ENCODE measurements at places on chromosomes 5 and 9. TPM values are rescaled to one million over a fixed set of nuclear protein-coding genes. Genes with fewer than 3 reads are reported as not detected.

CTSL gene
- 60.2 TPM for total RNA-seq

IFNA21 gene
- total RNA-seq: not detected

PTPN3 gene
- total RNA-seq: 19.5 TPM

PCDH12 gene
- 2.9 TPM for total RNA-seq

SH3TC2 gene
- total RNA-seq: 8.6 TPM

FBP2 gene
- total RNA-seq: 3.1 TPM

- no peak overlapping the region for H3K27ac ChIP-seq
- H3K36me3 ChIP-seq: no peaks in the 10 kb centered on the region
- H3K4me1 ChIP-seq: peaks cover 19% of the 10 kb centered on the region
- DNase-seq: no peak
- no peak overlapping the region for H3K4me3 ChIP-seq
These were observed 11.2 kb upstream of the OLFM1 start for GRCh38 chr9:135076143-135076875.

GRCh38 chr9:98738741-98739140 is 30.0 kb upstream of the GABBR2 start:
- no peak overlapping the region for H3K27ac ChIP-seq
- no peaks in the 10 kb centered on the region for H3K4me1 ChIP-seq

GRCh38 chr5:50501491-50502228 is 60.6 kb upstream of the EMB start:
- H3K4me1 ChIP-seq: no peaks in the 10 kb centered on the region
- H3K4me3 ChIP-seq: no peak overlapping the region
- H3K27me3 ChIP-seq: no peaks in the 10 kb centered on the region
- DNase-seq: no peak
- no peaks in the 10 kb centered on the region for H3K36me3 ChIP-seq

- no peaks in the 10 kb centered on the region for H3K36me3 ChIP-seq
- H3K4me1 ChIP-seq: peaks cover 7% of the 10 kb centered on the region
These were observed 35.6 kb downstream of the NIM1K start for GRCh38 chr5:43227655-43228054.

DNA sequence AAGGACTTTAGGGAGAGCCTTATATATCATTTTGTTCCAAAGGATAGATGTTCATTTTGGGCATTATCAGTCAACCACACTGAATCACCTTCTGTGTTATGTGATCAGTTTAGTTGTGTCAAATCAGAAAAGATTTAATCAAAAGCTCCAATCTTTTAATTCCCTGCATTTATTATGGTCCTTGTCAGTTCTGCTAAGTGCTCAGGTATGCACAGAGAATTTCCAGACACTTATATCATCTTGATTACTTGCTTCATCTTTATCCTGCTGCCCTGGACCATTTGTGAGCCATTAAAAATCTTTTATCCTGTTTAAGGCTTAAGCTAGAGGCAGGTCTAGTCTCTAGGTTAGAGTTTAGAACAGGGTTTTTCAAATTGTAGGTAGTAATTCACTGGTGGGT is 179.1 kb downstream of the CWC27 start:
- no peak overlapping the region for H3K4me3 ChIP-seq
- no peaks in the 10 kb centered on the region for H3K36me3 ChIP-seq
- H3K27ac ChIP-seq: no peak overlapping the region
- H3K27me3 ChIP-seq: no peaks in the 10 kb centered on the region
- H3K4me1 ChIP-seq: peaks cover 7% of the 10 kb centered on the region

DNA sequence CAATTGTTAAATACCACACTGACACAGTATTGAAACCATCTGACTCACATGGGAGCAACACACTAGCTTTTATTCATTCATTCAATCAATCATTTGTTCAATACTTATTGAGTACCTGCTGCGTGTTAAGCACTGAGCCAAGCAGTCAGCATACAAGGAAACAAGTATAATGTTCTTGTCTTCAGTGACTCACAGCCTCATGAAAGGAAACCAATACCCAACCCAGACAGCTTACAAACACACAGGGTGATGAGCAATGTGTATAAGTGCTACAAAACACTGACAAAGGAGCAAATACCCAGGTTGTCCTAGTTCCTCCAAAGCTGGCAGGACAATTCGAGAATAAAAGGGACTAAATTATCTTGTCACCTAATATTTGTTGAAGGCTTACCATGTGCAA is 67.6 kb upstream of the RASEF start:
- H3K36me3 ChIP-seq: no peaks in the 10 kb centered on the region

DNA sequence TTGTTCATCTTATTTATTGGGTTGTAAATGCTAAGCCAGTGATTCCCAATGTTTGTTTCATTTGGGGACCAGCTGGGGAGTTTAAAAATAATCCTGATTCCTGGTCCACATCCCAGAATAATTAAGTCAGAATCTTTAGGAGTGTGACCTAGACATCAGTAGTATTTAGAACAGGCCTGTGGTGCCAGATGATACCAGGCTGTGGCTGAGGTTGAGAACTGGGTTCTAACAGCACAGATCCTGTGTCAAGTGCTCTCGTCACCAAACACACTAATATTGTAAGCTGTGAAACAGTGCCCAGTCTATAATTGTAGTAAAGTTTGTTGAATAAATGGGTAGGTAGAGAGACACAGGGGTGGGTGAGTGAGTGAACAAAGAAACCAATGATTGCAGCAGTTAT is 172.1 kb upstream of the PPP1R2B start:
- H3K27ac ChIP-seq: no peak overlapping the region
- no peaks in the 10 kb centered on the region for H3K4me1 ChIP-seq
- H3K27me3 ChIP-seq: no peaks in the 10 kb centered on the region
- H3K36me3 ChIP-seq: no peaks in the 10 kb centered on the region

DNA sequence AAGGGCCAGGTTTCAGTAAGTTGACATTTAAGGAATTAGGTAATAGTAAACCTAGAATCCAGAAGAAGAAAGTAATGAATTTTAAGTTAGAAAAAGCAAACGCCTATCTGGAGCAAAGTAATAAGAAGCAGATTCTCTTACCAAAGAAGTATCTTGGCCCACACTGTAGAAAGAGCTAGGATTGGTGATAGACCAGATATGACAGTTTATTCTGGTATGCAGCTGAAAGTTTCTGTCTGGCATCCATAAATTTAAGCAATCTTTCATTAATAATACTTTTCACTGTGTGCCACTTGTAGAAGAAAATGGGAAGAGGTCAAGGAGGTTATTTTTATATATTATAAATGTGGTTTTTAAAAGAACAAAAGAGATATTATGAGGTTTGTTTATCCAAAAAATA is 3.0 kb downstream of the RECK start:
- H3K4me3 ChIP-seq: no peak overlapping the region
- no peaks in the 10 kb centered on the region for H3K27me3 ChIP-seq
- H3K36me3 ChIP-seq: no peaks in the 10 kb centered on the region
- no peak for DNase-seq
- peaks cover 14% of the 10 kb centered on the region for H3K4me1 ChIP-seq

- H3K27me3 ChIP-seq: no peaks in the 10 kb centered on the region
- no peak for DNase-seq
- peaks cover 37% of the 10 kb centered on the region for H3K4me1 ChIP-seq
- peak overlapping the region; percentile 97 for H3K27ac ChIP-seq
- H3K36me3 ChIP-seq: no peaks in the 10 kb centered on the region
These were observed 1.3 kb upstream of the IQGAP2 start for GRCh38 chr5:76401801-76402250.

GRCh38 chr9:78004478-78005229 is 27.0 kb downstream of the GNAQ start:
- peak; percentile 25 for DNase-seq
- H3K27ac ChIP-seq: peak overlapping the region; percentile 16
- no peaks in the 10 kb centered on the region for H3K27me3 ChIP-seq
- H3K4me3 ChIP-seq: no peak overlapping the region
- H3K36me3 ChIP-seq: no peaks in the 10 kb centered on the region

GRCh38 chr5:7585807-7586206 is 189.9 kb downstream of the ADCY2 start:
- H3K4me1 ChIP-seq: no peaks in the 10 kb centered on the region
- no peak for DNase-seq
- H3K27me3 ChIP-seq: no peaks in the 10 kb centered on the region
- H3K36me3 ChIP-seq: no peaks in the 10 kb centered on the region

GRCh38 chr9:108766626-108767161 is 89.1 kb downstream of the ACTL7B start:
- H3K4me1 ChIP-seq: peaks cover under 1% of the 10 kb centered on the region
- H3K36me3 ChIP-seq: no peaks in the 10 kb centered on the region
- H3K27me3 ChIP-seq: no peaks in the 10 kb centered on the region
- DNase-seq: no peak

DNA sequence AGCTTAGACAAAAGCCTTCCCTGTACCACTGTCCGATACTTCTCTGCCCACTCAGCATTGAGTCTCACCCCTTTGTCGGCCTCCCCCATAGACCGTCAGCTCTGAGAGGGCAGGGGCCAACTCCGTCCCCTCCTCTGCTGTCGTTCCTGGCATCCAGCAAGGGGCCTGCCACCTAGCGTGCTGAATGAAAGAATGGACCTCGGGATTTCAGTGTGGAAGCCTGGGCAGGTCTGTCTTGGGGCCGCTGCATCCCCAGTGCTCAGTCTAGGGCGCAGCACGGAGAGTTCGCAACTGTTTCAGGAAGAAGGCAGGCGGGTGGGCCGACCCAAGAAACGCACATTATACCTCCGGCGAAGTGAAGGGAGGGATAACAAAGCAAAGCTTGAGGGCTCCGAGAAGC is 1.5 kb upstream of the TOR1B start:
- H3K36me3 ChIP-seq: no peaks in the 10 kb centered on the region
- no peak overlapping the region for H3K4me3 ChIP-seq
- H3K4me1 ChIP-seq: peaks cover 19% of the 10 kb centered on the region
- H3K27ac ChIP-seq: no peak overlapping the region
- no peaks in the 10 kb centered on the region for H3K27me3 ChIP-seq
- no peak for DNase-seq

DNA sequence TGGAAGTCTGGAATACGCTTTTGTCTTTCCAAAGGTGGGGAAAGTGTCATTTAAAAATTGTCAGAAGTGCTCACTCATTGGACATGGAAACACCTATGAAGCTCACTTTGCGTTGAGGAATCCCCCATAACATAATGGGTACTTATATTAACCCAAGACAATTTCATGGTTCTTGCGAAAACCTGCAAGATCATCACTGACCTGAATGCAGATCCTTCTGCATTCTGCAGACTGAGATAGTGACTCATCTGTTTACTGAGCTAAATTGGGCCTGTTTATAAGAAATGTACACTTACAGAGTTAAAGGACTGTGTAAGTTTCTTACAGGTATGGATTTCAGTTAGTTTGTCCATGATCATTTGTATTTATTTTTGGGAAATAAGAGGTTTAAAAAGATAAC is 153.0 kb downstream of the HMHB1 start:
- H3K4me3 ChIP-seq: no peak overlapping the region
- H3K36me3 ChIP-seq: no peaks in the 10 kb centered on the region
- no peak overlapping the region for H3K27ac ChIP-seq
- no peak for DNase-seq
- no peaks in the 10 kb centered on the region for H3K4me1 ChIP-seq

DNA sequence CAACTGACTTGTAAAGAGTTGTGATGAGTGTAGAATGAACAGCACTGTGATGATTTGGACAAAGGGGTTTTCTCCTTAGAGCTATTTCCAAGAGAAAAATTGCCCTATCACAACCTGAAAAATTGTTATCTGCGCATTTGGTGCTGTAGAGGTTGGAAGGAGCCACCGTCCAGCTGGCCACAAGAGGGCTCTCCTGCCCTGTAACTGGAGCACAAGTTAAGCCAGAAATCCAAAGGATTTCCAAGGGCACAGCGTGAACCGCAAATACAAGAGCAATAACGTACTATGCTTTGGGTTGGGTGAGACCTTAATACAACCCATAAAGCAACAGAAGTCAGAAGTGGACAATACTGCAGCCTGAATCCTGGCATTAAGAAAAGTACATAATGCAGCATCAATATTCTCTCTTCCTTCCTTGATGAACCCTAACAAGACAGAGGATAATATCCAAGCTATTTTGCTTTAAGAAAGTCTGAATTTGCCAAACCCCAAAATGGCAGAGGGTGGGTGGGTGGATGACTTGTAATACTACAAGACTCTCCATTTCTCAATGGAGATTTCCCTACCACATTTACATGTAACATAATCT is 56.8 kb upstream of the SMIM32 start:
- no peak overlapping the region for H3K27ac ChIP-seq
- peak; percentile 61 for DNase-seq
- no peak overlapping the region for H3K4me3 ChIP-seq
- H3K4me1 ChIP-seq: no peaks in the 10 kb centered on the region

- DNase-seq: peak; percentile 46
- H3K27ac ChIP-seq: no peak overlapping the region
- no peak overlapping the region for H3K4me3 ChIP-seq
- H3K36me3 ChIP-seq: no peaks in the 10 kb centered on the region
- H3K4me1 ChIP-seq: peaks cover 10% of the 10 kb centered on the region
These were observed 29.5 kb downstream of the TPPP start for GRCh38 chr5:663436-664342.

- H3K4me1 ChIP-seq: peaks cover 9% of the 10 kb centered on the region
- no peak overlapping the region for H3K4me3 ChIP-seq
- H3K27me3 ChIP-seq: no peaks in the 10 kb centered on the region
- no peak overlapping the region for H3K27ac ChIP-seq
- H3K36me3 ChIP-seq: no peaks in the 10 kb centered on the region
- no peak for DNase-seq
These were observed 7.0 kb downstream of the PDLIM7 start for GRCh38 chr5:177490311-177490991.

- H3K4me1 ChIP-seq: no peaks in the 10 kb centered on the region
- H3K27ac ChIP-seq: no peak overlapping the region
- H3K36me3 ChIP-seq: no peaks in the 10 kb centered on the region
- no peaks in the 10 kb centered on the region for H3K27me3 ChIP-seq
- no peak overlapping the region for H3K4me3 ChIP-seq
These were observed 150.8 kb upstream of the PHYKPL start for GRCh38 chr5:178383301-178383918.

DNA sequence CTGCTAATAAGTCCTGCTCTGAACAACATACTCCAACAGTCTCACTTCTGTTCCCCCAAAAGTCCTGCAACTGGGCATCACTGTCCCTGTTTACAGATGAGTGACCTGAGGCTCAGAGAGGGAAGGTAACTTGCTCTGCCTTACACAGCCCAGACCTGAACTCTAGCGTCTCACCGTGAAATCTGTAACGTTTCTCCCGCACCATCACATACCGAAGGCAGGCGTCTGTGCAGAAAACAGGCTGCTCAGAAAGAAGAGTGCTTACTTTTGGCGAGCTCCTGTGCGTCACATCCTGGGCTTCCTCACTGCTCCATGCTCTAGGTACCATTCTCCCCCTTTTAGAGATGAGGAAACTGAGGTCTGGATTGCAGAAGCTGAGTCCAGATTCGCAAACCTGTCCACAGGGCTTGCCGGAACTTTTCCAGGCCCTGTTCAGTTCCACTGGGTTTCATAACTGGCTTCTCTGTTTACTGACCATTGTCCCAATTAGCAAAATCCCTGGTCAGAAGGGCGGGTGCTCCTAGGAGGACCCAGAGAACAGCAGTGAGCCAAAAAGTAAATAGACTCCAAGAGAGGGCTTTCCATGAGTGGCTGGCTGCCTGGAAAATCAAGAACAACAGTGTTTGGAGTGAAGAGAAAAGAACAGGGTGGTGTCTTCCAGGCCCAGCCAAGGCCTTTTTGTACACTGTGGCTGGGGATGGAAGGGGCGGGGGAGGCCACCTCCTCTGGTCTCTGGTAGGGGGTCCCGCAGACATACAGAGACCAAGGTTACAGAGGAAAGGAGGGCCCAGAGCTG is 27.1 kb downstream of the GSN start:
- H3K4me3 ChIP-seq: no peak overlapping the region
- DNase-seq: no peak
- H3K27ac ChIP-seq: peak overlapping the region; percentile 55
- H3K4me1 ChIP-seq: peaks cover 10% of the 10 kb centered on the region
- no peaks in the 10 kb centered on the region for H3K36me3 ChIP-seq
- H3K27me3 ChIP-seq: no peaks in the 10 kb centered on the region

Data from body of pancreas (tissue), 4 donors.